Kidney epithelial cell (primary cell): ENCODE measurements at places on chromosomes 1 and 21. TPM values are rescaled to one million over a fixed set of nuclear protein-coding genes. Genes with fewer than 3 reads are reported as not detected.

GRCh38 chr21:29940361-29940760 lies 565 bp upstream of the GRIK1 start:
- no peak for DNase-seq

Gene AGMAT
- total RNA-seq = 0.75 and 0.96 TPM in 2 replicates

Gene DOP1B
- 31.5 and 37.0 TPM in 2 replicates for total RNA-seq

DNA sequence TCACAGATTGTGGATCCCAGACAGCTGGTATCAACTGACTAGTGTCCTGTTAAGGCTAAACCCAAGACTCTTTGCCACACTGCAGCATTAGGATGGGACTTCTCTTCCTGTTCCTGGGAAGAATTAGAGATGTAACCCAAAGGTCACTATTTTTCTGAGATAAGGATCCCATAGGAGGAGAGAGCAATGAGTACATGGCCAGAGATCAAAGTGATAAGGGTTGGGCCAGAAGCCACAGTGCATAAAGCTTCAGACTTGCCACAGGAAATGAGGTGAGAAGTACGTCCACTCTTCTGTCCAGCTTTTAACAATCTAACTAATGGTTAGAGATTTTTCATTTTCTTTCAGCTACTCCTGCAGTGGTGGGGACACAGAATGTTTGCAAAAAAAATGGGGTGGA lies at the start of gene HSD3B1:
Gene HSD3B1, plus strand, starts transcription at position 270 of the 400 bp plus-strand sequence. CDS start 267 bp downstream, outside the sequence.
- DNase-seq = no peak

DNA sequence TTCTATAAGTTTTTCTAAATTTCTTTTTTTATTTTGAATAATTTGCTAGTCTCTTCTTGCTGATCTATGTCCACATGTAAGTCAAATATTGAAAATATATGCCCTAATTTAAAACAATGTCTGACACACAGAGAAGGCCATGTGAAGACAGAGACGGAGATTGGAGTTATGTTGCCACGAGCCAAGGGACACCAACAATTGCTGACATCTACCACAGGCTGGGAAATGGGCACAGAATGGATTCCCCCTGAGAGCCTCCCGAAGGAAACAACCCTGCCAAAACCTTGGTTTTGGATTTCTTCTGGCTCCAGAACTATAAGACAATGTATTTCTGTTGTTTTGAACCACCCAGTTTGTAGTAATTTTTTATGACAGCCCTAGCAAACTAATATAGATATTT lies 485.0 kb upstream of the ZRANB2 start:
- DNase-seq = no peak

Gene KRTAP21-2
- total RNA-seq = not detected in 2 replicates

- no peak for DNase-seq
These were observed 587.2 kb upstream of the ZRANB2 start for GRCh38 chr1:71668065-71668464.

Gene S100B
- total RNA-seq = not detected in 2 replicates

DNA sequence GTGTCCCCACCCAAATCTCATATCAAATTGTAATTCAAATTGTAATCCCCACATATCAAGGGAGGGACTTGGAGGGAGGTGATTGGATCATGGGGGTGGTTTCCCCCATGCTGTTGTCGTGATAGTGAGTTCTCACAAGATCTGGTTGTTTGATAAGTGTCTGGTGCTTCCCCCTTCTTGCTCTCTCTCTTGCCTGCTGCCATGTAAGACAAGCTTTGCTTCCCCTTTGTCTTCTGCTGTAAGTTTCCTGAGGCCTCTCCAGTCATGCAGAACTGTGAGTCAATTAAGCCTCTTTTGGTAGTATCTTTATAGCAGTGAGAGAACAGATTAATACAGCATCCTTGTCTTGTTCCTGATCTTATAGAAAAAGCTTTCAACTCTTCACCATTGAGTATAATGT lies 6.5 kb upstream of the LRRC39 start:
- DNase-seq = peak; percentile 19

Gene AJAP1
- total RNA-seq = 0.67 and 1.1 TPM in 2 replicates

Gene IFI44
- total RNA-seq = 3.5 and 7.0 TPM in 2 replicates

GRCh38 chr1:203663821-203664220 lies 37.2 kb downstream of the ATP2B4 start:
- no peak for DNase-seq

Gene SLC22A15
- total RNA-seq = 12.9 and 17.6 TPM in 2 replicates

DNA sequence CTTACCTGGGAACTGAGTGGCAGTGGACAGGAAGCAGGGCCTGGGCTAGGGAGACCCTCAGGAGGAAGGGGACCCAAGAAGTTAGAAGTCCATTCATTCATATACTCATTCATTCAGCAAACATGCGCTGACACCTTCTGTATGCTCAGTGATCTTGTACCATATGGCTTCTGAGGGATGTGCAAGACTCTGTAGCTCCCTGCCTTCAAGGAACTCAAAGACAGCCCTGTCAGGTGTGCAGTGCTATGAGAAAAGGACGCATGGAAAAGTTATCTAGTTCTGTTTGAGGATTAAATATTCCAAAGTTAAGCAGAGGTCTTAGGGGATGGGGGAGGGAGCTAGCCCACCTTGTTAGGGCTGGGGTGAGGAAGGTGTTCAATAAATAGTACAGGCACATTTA lies 12.5 kb downstream of the DMAP1 start:
- no peak for DNase-seq

DNA sequence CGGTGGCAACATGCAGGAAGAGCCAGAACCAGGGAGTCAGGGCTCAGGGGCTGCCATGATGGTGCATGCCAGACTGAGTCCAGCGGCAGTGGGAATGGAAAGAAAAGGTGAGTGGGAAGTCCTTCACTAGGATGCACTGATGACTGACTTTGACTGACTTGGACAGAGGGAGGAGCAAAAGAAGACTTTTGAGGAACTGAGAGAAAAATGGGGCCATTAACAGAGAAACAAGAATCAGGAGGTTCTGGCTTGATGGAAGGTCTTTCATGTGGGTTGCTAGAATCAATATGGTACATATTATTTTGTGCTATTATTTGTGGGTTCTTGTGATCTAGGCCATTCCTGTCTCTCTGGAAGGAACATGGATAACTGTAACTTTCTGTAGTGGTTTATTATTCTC lies 454.6 kb upstream of the PROX1 start:
- DNase-seq = no peak

Gene TCEA3
- 3.7 and 6.8 TPM in 2 replicates for total RNA-seq

DNA sequence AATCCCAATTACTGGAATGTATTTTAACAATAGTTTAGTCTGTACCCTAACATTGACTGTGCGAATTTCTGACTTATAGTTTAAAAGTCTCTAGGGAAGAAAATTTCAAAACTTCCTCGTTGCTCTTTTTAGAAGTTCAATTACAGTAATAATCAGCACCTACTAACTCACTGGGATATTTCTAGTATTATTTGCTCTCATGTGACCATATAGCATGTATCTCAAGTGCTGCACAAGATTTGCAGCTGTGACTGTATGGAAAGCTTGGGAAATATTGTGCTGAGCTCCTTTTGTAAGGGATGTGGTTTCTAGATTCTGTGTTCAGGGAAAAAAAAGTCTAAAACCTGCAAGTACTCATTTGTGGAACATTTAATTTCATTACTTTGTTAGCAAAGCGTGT lies 153.1 kb downstream of the ST6GALNAC3 start:
- DNase-seq = no peak

Gene AUNIP
- total RNA-seq = 1.7 and 6.2 TPM in 2 replicates

Gene RPL11
- 932 and 942 TPM in 2 replicates for total RNA-seq

Gene PKLR
- not detected in 2 replicates for total RNA-seq

DNA sequence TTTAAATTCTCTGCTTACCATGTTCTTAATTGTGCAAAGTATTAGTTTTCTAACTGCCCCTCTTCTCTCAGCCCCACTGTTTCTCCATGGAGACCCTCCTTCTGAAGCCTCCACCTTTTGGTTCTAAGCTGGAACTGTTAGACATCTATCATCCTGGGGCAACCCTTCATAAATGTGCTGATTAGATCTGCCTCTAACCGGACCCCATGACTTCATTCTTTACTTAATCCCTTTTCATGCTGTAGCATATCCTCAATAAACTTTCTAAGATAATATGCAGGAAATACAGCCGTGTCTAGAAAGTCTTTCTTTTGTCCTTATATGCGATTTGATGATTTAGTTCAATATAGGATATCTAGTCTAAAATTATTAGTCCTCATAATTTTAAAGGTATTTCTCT lies 1020.1 kb downstream of the ADGRL2 start:
- no peak for DNase-seq

DNA sequence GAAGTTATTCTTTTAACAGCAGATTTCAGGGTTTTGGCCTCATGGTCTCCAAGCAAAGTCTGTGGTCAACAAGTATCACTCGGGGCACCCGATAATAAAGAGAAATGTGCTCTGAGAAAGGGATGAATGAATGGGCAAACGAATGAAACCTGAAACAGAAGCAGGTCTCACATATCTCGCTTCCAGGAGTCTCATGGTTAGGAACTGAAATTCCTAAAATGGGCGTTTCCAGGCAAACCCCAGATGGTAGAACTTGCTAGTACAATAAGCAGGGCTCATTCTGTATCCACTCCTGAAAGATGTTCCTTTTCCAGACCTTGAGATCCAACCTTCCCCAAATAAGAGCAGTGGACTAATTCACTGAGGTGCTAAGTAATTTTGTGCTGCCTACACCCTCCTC lies 87.2 kb downstream of the LAMC2 start:
- DNase-seq = no peak

DNA sequence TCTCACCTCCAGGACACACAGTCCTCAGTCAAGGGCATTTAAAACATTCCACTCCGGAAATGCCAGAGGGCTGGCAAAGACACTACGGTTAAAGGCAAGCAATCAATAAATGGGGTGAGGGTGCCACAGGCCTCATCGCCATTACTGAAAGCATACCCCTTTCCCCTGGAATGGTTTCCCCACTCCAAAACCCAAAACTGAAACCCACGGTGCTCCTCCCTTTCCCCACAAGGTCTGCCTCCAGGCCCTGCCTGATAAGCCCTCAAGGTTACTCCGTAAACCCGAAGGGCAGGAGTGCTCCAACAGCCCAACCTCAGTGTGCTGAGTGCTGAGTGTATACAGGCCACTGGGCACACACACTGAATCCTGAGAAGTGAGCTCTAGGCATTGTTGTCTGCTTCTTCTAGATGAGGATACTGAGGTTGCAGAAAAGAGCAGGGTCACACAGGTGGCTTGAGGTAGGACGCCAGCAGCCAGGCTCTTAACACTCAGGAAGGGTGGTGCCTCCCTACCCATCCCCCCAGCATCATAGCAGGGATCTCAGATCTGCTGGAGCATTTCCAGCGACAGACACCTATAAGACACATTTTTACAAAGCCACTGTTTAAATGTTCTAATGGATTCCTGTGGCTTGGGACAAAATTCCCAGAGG lies 29.0 kb downstream of the SSBP3 start:
- no peak for DNase-seq

GRCh38 chr1:153831026-153831425 lies 55.8 kb downstream of the SLC27A3 start:
- DNase-seq = no peak

Gene DHRS3
- 37.4 and 41.2 TPM in 2 replicates for total RNA-seq

Gene MYOM3
- 7.9 and 8.1 TPM in 2 replicates for total RNA-seq

- DNase-seq = no peak
These were observed 52.5 kb downstream of the RWDD3 start for GRCh38 chr1:95286479-95286878.

GRCh38 chr1:75922698-75923097 lies 9.5 kb downstream of the ASB17 start:
- DNase-seq = no peak

DNA sequence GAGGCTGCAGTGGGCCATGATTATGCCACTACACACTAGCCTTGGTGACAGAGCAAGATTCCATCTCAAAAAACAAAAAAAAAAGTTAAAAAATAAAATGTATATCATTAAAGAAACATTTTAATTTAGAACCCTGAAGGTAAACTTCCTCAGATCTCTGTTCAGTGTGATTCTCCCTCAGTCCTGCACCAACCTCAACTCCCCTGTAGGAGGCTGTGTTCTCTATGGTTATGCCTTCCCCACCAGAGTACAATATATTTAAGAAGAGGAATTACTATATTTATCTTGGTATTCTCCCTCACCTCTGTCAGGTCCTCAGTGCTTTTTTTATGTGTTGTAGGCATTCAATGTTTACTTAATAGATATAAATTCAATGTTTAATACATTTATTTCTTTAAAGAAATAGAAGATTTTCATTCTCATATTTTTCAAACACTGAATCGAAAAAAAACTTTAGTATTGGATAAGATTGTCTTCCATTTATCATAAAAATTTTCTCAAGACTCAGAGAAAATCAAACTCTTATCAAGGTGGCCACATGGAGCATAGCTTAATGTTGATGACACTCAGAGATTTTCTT lies 4.8 kb upstream of the LRRC8B start:
- no peak for DNase-seq

Gene SCAMP3
- total RNA-seq = 93.8 and 108 TPM in 2 replicates
